NCI-H345 (cell line): ENCODE measurements at places on chromosomes 16 and 17.

- no peak for DNase-seq
These were observed 12.6 kb upstream of the SRRM2 start for GRCh38 chr16:2739625-2740430.

GRCh38 chr16:11291091-11291703, 10.1 kb upstream of the PRM1 start:
- DNase-seq = no peak

DNA sequence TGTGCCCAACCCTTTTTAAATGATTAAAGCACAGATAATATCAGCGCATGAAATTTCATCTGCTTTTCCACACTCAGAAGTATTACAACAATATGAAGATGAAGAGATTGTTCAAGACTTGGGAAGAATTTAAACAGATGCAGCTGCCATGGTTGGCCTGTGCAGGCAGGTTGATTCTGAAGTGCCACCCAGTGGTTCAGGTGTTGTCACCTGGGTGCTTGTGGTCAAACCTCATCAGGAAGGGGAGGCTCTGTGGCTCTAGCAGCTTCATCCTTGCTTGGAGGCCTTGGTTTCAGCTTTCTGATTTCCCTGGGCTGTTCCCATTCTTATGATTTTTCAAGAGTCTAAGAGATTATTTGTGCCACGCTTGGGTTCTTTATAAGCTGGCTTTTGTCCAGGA, 22.2 kb upstream of the CLEC18C start:
- DNase-seq = no peak

GRCh38 chr16:4984174-4984990, 26.3 kb downstream of the SEC14L5 start:
- no peak for DNase-seq

DNA sequence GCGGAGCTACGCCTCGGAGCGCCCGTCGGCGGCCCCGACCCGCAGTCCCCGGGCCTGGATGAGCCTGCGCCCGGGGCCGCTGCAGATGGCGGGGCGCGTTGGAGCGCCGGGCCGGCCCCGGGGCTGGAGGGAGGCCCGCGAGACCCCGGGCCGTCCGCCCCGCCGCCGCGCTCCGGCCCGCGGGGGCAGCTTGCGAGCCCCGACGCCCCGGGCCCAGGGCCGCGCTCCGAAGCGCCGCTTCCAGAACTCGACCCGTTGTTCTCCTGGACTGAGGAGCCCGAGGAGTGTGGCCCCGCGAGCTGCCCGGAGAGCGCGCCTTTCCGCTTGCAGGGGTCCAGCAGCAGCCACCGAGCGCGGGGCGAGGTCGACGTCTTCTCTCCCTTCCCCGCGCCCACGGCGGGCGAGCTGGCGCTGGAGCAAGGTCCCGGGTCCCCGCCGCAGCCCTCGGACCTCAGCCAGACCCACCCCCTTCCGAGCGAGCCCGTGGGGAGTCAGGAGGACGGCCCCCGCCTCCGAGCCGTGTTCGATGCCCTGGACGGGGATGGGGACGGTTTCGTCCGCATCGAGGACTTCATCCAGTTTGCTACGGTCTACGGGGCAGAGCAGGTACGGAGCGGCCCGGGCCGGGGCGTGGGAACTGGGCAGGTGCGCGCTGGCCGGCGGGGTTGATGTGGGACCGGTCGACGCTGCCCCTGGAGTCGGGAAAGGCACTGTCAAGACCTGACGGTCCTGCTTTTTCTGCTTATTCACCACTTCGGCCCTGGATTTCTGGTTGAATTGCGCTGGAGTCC, 861 bp downstream of the RAB11FIP3 start:
- no peak for DNase-seq

DNA sequence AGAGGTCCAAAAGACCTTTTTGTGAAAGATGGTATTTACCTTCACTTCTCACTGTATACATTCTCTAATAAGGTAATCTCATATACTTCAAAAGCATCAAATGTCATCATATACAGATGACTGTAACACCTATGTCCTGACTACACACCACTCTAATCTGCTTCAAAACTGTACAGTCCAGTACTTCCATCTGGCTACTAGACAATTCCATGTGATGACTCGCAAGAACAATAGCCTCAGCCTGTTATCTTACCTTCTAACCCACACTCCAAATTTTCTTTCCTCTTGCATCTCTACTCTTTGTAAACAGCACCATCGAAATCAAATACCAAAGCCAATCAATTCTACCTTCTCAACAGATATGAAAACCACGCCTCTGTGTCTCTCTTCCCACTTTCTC, 24.1 kb downstream of the MYO1D start:
- DNase-seq = no peak

GRCh38 chr16:9257843-9258242, 166.4 kb downstream of the HAPSTR1 start:
- DNase-seq = no peak

GRCh38 chr17:46063241-46063640, 64.2 kb downstream of the STH start:
- DNase-seq = no peak

DNA sequence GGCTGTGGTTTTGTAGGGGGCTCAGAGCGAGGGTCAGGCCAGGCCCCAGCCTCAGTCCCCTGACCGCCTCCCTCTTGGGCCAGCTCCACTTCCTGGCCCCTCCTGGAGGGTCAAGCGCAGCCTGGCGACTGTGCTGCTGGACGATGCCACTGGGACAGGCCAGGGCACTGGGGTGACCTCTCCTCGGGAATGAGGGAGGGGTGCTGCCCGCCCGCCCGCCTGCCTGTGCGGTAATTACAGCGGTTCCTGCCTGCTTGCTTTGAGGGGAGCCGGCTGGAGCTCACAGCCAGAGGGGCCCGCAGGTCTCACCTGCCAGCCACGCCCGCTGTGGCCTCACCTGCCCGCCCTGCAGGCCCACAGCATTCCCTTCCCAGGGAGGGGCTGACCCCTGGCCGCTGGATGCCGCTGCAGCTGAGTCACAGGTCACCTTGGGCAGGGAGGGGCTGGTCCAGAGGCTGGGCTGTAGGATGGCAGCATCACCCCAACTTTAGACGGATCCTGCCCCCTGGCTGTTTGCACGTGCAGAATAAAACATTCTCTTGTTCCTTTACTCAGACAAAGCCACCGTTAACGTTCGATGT, 76.7 kb upstream of the CBX4 start:
- DNase-seq = peak; percentile 18

- DNase-seq = no peak
These were observed 611 bp downstream of the RRAD start for GRCh38 chr16:66924527-66925321.

GRCh38 chr17:7530023-7530900, 18.6 kb upstream of the TNFSF12 start:
- no peak for DNase-seq

- DNase-seq = no peak
These were observed 7.6 kb downstream of the SPNS2 start for GRCh38 chr17:4506175-4506813.

DNA sequence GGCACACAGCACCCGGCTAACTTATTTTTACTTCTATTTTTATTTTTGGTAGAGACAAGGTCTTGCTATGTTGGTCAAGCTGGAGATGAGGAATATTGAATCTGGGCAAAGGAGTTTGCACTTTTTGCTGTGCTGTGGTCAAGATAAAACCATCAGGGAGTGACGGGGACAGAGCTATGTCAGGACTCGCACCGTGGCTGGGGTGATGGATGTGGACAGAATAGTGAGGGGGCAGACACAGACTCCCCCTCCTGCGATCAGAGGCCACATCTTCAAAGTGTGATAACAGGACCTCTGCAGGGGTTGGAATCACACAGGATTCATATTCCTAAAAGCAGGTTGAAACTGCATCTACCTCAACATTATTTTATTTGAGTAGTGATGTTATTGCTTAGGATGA, 25.6 kb downstream of the IL21R start:
- DNase-seq = no peak

- no peak for DNase-seq
These were observed 22.6 kb downstream of the CDRT4 start for GRCh38 chr17:15444805-15445204.

DNA sequence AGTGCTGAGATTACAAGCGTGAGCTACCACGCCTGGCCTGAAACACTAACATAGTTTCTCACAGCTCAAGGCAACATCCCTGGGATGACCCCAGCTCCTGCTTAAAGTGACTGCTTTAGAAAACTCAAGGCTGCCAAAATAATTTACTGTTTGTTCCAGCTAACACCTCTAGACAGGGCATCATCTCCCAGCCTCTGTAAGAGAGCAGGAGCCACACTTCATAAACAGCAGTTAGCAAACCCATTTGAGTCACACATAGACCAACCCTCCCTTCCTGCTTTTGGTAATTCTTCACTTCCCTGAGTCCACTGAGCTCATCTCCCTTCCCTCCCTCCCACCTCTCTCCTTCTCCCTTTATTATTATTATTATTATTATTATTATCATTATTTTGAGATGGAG, 201.3 kb downstream of the XYLT1 start:
- no peak for DNase-seq

- no peak for DNase-seq
These were observed 83.7 kb downstream of the SALL1 start for GRCh38 chr16:51067352-51067751.

DNA sequence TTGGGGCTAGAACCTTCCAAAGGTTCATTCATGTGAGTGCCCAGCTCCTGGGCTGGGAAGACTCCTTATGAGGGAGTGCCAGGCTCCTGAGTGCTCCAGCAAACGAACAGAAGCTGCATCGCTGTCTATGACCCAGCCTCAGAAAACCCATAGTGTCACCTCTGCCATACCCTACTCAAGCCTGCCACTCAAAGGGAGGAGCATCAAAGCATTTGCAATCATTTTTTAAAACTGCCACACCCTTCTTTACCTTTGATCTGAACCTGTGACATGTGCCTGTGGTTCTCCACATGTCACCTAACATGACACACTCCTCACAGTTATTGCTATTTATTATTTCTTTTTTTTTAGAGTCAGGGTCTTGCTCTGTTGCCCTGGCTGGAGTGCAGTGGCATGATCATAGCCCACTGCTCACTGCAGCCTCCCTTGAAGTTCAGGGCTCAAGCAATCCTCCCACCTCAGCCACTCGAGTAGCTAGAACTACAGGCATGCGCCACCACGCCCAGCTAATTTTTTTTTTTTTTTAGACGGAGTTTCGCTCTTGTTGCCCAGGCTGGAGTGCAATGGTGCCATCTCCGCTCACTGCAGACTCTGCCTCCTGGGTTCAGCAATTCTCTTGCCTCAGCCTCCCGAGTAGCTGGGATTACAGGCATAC, 7.3 kb upstream of the KDM8 start:
- no peak for DNase-seq

- peak; percentile 89 for DNase-seq
These were observed 5.6 kb downstream of the CORO6 start for GRCh38 chr17:29617125-29617480.

DNA sequence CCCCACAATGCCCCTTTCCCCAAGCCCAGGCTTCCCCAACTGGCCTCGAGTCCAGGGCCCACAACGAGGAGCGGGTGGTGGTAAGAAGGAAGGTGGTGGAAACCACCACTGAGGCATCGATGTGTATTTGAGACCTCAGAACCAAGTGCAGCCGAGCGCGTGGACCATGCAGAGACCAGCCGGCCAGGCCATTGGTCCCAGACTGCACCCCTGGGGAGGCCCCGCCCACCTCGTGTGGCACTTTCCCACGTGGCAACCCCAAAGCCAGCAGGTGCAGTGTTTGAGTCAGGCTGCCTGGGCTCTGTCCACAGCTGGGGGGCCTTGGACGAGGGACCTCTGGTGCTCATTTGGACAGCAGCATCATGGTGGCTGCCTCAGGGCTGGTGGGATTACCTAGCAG, 28.1 kb upstream of the BAHCC1 start:
- no peak for DNase-seq

GRCh38 chr16:17364319-17365210, 106.2 kb downstream of the XYLT1 start:
- no peak for DNase-seq

GRCh38 chr17:17127730-17128291, 78.3 kb downstream of the PLD6 start:
- DNase-seq = peak; percentile 12

GRCh38 chr16:62602790-62603189, 566.6 kb upstream of the CDH8 start:
- DNase-seq = no peak

- no peak for DNase-seq
These were observed 6.1 kb upstream of the SERPINF2 start for GRCh38 chr17:1736348-1737281.

DNA sequence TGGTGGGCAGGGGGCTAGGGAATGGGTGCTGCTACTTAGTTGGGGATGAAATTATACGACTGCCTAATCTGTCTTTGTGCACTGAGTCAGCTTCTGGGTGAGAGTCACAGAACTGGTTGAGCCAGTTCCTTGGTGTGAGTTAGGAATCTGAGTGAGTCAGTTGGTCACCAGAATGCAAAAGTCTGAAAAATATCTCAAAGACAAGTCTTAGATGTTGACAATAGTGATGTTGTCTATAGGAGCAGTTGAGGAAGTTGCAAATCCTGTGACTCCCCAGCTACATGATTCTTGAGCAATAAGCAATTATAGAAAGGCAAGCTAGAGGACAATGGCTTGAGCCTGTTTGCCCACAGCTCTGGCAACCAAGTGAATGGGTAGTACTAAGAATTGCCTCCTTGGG, 399.2 kb downstream of the CNTNAP4 start:
- DNase-seq = no peak

GRCh38 chr17:78263063-78263735, 31.8 kb downstream of the TMEM235 start:
- DNase-seq = no peak

DNA sequence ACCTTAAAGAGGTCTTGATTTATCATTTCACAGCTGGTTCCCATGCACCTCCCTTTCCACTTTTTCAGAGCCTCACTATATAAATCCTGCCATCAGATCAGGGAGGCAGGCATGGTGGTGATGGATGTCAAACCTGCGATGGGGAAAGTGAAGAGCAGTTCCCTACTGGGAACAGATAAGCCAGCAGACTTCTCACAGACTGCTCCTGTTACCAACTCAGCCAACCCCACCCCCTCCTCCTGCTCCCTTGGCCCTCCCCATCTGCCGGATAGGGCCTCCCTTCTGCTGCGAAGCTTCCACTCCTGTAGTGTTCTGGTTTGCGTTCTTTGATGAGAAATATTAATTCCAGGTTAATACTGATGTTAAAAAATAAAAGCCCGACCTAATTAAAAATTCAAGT, 232.1 kb downstream of the STX8 start:
- DNase-seq = no peak

GRCh38 chr16:56510544-56510943, 9.3 kb downstream of the BBS2 start:
- no peak for DNase-seq

DNA sequence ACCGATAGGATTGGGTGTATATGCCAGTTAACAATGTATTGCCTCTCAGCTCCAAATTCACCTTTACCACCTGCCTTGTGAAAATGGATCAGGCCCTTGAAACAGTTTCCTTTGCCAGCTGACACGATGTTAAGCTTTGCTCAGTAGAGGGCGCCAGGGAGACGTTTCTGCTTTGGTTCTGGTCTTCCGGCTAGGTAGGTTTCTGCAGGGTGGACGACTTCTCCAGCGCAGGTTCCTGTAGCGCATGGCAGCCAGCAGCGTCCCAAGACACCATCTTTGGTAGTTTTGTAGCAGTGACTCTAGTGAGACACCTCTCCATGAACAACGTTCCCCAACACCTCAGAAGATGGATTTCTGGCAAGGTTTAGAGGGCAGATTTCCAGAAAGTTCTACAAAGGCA, 24.0 kb downstream of the SYCE1L start:
- DNase-seq = no peak

- no peak for DNase-seq
These were observed 37.2 kb downstream of the IRF8 start for GRCh38 chr16:85935974-85936760.
